Activated CD8-positive, alpha-beta memory T cell treated with anti-CD3 and anti-CD28 coated beads for 1 hour (primary cell): ENCODE measurements at places on chromosomes 7 and 10.

GRCh38 chr7:36852017-36852416, 127.7 kb upstream of the AOAH start:
- no peak for DNase-seq

GRCh38 chr7:46317256-46317655, 396.2 kb upstream of the IGFBP3 start:
- DNase-seq = no peak

- no peak for DNase-seq
Observed at GRCh38 chr10:4240608-4241197, 455.7 kb upstream of the KLF6 start.

GRCh38 chr10:106255111-106255678, 909.3 kb downstream of the SORCS1 start:
- DNase-seq = no peak

GRCh38 chr10:88962336-88962735, 9.8 kb upstream of the ACTA2 start:
- no peak for DNase-seq

DNA sequence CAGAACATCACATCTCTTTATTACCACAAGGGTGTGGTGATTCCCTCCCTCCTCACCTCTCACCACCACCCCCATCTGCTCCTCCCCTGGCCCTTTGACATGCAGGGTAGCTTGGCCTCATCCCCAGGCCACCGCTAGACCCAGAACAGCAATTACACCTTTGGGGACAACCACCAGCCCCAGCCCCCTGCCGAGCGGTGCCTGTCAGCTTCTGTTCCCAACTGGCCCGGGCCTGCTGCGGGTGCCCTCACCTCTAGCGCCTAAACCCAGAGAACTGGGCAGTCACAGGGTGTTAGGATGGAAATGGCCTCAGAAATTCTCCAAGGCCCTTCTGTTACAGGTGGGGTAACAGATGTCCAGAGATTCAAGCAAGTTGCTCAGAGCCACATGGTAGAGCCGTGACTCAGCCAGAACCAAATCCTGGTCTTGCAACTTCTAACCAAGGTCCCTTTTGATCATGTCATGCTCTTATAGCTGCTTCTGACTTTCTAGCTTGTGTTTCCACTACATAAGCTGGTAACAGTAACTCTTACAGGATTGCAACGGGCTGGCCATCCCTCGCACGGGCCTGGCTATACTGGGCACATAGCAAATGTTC, 78.0 kb downstream of the PRKAG2 start:
- no peak for DNase-seq

DNA sequence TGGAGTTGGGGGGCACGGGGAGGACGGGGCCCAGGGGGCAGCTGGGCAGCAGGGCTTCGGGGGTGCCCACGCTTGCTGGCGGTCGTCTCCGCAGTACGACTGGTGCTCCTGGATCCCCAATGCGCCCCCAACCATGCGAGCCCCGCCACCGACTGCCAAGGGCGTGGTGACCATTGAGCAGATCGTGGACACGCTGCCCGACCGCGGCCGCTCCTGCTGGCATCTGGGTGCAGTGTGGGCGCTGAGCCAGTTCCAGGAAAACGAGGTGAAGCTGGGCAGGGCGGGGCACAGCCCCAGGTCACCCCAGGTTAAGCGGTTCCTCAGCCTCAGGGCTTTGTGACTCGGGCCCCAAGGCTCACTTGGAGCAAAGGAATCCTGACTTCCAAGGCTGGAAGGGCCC, 70.0 kb downstream of the ALOX5 start:
- no peak for DNase-seq

DNA sequence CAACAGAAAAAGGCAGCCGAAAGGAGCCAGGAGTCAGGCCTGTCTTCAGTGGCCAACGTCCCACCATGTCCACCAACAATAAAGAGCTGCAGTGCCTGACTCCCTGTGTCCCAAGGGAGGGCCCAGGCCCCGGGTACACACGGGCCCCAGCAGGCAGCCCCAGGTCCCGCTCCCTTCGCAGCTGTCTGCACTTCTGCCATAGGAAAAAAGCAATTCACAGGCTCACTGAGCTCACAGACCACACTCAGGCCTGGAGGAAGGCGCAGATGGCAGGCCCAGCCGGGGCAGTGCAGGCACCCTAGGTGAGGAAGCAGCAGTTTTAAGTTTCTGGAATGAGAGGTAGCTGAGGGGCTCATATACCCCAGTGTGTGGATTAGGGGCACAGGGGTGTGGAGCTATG, 100.5 kb downstream of the PRKAG2 start:
- no peak for DNase-seq

DNA sequence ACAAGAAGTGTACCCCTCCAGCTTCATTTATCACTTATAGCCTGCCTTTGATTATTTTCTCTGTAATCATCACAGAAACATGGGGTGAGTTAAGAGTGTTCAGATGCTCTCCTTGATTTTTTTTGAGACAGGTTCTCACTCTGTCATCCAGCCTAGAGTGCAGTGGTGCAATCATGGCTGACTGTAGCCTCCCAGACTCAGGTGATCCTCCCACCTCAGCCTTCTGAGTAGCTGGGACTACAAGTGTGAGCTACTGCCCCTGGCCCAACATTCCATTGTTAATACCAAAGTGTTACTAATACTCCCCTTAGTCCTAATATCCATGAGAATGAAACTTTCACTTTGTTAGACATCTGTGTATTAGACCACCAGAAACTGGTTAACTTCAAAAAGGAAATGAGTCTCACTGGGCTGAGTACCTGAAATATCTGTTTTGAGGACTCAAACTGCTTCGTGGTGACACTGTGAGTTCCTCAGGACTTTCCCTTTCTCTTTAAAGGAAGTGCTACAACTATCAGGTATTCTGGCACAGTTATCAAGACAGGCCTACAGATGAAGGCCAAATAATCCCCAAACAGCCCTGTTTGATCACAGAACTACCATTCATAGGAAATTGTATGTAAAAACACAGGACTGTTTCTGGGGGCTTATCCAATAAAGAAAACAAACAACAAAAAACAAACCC, 20.5 kb upstream of the CFAP70 start:
- DNase-seq = no peak

DNA sequence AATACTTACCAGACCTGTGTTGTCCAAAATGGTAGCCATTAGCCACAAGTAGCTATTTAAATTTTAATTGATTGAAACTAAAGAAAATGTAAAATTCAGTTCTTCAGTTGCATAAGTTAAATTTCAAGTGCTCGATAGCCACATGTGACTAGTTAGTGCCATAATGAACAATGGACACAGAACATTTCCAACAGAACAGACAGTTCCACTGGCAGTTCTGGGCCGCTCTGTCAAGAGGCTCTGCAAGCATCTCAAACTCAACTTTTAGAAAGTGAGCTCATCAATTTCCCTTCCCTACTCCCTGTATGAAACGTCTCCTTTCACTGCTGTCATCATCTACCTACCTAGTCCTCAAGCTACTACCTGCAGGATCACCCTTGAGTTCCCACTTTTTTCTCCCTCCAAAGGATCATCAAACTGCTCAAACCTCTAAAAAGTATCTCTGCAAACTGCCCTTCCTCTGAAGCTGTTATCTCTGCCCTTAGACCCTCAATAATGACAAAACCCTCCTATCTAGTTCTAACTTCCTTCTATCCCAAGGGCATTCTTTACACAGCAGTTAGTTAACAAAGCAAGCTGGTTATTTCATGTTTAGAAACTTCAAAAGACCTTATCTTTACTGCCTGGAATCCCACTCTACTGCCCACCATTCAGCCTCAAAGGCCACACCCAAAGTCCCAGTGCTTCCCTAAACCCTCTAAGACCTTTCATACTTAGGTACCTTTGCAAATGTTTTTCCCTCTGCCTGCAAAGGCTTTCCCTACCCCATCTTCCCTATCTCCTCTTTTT, 20.6 kb downstream of the SHTN1 start:
- DNase-seq = no peak

DNA sequence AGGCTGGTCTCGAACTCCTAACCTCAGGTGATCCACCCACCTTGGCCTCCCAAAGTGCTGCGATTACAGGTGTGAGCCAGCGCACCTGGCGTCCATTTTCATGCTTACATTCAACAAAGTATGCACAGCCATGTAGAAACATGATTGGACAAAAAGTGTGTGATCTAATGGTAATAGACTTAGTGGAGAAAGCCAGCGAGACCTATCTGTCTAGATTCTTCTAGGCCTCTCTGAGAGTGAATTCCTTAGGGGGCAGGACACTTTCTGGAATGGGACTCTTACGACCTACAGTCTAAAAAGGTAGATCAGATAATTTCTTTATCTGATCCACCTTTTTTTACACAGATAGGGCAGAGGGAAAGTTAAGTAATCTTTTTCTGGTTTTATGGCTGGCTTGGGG, 46.3 kb upstream of the SDK1 start:
- no peak for DNase-seq

- no peak for DNase-seq
Observed at GRCh38 chr10:91051829-91052228, 130.9 kb upstream of the ANKRD1 start.
